ENCODE measurements at places on chromosomes 2 and 18.

DNA sequence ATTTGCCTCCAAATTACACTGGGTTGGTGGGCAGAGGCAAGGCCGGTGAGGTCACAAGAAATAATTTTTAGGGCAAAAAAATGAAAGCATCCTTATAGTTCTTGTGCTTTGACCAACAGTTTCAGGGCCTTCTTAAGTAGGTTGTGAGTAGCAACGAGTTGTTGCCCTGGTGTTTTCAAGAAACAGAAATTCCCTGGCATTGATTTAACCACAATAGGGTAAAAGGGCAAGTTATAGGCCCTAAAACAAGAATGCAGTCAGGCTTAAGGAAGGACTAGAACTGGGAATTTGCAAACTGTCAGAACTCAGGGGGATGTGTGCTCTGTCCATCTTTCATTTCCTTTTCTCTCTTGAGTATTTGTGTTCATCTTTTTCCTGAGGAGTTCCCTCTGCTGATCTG, 46.1 kb upstream of the STPG4 start:
- peak; percentile 57 for DNase-seq

GRCh38 chr2:41763141-41763540, 284.7 kb upstream of the PKDCC start:
- no peak for DNase-seq

- DNase-seq, result peak; percentile 54
These were observed 49.4 kb downstream of the ETAA1 start for GRCh38 chr2:67446491-67446911.

- no peak for DNase-seq
These were observed 634.3 kb downstream of the TRIB2 start for GRCh38 chr2:13351068-13351467.

- peak; percentile 62 for DNase-seq
These were observed 8.7 kb upstream of the SERPINB13 start for GRCh38 chr18:63578357-63578958.

- DNase-seq, result no peak
These were observed 308.4 kb upstream of the CDH2 start for GRCh38 chr18:28485210-28485801.
